HepG2 (cell line): ENCODE measurements at places on chromosomes 16 and 17. TPM values are rescaled to one million over a fixed set of nuclear protein-coding genes. Genes with fewer than 3 reads are reported as not detected.

The PRDM7 gene
- not detected in 2 replicates for total RNA-seq

The COPZ2 gene
- 0.74 and 1.5 TPM in 2 replicates for total RNA-seq

The CA4 gene
- total RNA-seq = not detected in 2 replicates

The PPL gene
- 4.4 and 6.6 TPM in 2 replicates for total RNA-seq

The CDH5 gene
- total RNA-seq = 0.34 and 0.71 TPM in 2 replicates

The SYT17 gene
- total RNA-seq = 0.14 TPM in 1 of 2 replicates, not detected in the other

The SOCS7 gene
- 24.0 and 24.2 TPM in 2 replicates for total RNA-seq

The PLLP gene
- total RNA-seq = 39.5 and 60.6 TPM in 2 replicates

The TEX19 gene
- 1.3 and 1.8 TPM in 2 replicates for total RNA-seq

The SYCE1L gene
- 0.22 TPM in 1 of 2 replicates, not detected in the other for total RNA-seq

The NPW gene
- 0.97 TPM in 1 of 2 replicates, not detected in the other for total RNA-seq

The IL32 gene
- 115 and 127 TPM in 2 replicates for total RNA-seq

The OR3A3 gene
- total RNA-seq = not detected in 2 replicates

The TNFSF12 gene
- 0.73 and 0.93 TPM in 2 replicates for total RNA-seq

The SRL gene
- total RNA-seq = not detected in 2 replicates

The LIG3 gene
- 34.5 and 36.2 TPM in 2 replicates for total RNA-seq

The CDK3 gene
- 2.0 and 5.8 TPM in 2 replicates for total RNA-seq

The MT1H gene
- 0.60 TPM in 1 of 2 replicates, not detected in the other for total RNA-seq

The KRTAP16-1 gene
- not detected in 2 replicates for total RNA-seq

The CAMKK1 gene
- total RNA-seq = 0.83 and 1.5 TPM in 2 replicates

The TRPV2 gene
- 7.3 and 13.6 TPM in 2 replicates for total RNA-seq

The PROCA1 gene
- 0.31 and 0.73 TPM in 2 replicates for total RNA-seq

The ITGAX gene
- not detected in 2 replicates for total RNA-seq

The CEP20 gene
- total RNA-seq = 54.1 and 84.4 TPM in 2 replicates

The FBXO39 gene
- not detected in 2 replicates for total RNA-seq

The TMIGD1 gene
- total RNA-seq = not detected in 2 replicates

The ELAC2 gene
- total RNA-seq = 42.9 and 50.4 TPM in 2 replicates

The TRIM25 gene
- 38.3 and 42.2 TPM in 2 replicates for total RNA-seq

The TP53TG3 gene
- not detected in 2 replicates for total RNA-seq

The CDH3 gene
- total RNA-seq = not detected in 2 replicates

The HYDIN gene
- total RNA-seq = 0.21 TPM in 1 of 2 replicates, not detected in the other

The MAP3K3 gene
- 15.9 and 21.8 TPM in 2 replicates for total RNA-seq

The BCL6B gene
- total RNA-seq = not detected in 2 replicates

The MSLN gene
- total RNA-seq = 0.72 and 2.0 TPM in 2 replicates

The DOC2A gene
- 0.15 and 0.21 TPM in 2 replicates for total RNA-seq

The SDR42E1 gene
- total RNA-seq = 0.01 and 0.13 TPM in 2 replicates

The ADAD2 gene
- not detected in 2 replicates for total RNA-seq

The CLUH gene
- 49.8 and 60.5 TPM in 2 replicates for total RNA-seq

The HOXB8 gene
- not detected in 2 replicates for total RNA-seq

The ST6GALNAC1 gene
- not detected in 2 replicates for total RNA-seq
